ENCODE measurements at places on chromosomes 5 and 9.

DNA sequence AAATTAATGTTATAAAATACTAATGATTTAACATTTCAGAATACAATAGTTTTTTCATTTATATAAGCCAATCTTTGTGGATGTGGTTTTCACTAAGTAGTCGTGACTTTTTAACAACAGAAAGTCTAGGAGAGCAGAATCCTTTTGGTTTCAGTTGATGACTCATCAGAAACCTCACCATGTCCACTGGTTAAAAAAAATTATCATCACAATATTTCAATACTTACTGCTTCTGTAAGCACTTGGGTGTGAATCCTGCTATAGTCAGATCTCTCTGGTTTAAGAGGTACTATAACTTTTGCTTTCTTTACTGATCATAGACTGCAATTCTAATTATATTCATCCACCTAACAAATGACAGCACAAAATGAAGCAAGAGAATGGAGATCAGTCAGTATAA is 77.2 kb downstream of the MRPS30 start:
- peak; percentile 73 for DNase-seq

DNA sequence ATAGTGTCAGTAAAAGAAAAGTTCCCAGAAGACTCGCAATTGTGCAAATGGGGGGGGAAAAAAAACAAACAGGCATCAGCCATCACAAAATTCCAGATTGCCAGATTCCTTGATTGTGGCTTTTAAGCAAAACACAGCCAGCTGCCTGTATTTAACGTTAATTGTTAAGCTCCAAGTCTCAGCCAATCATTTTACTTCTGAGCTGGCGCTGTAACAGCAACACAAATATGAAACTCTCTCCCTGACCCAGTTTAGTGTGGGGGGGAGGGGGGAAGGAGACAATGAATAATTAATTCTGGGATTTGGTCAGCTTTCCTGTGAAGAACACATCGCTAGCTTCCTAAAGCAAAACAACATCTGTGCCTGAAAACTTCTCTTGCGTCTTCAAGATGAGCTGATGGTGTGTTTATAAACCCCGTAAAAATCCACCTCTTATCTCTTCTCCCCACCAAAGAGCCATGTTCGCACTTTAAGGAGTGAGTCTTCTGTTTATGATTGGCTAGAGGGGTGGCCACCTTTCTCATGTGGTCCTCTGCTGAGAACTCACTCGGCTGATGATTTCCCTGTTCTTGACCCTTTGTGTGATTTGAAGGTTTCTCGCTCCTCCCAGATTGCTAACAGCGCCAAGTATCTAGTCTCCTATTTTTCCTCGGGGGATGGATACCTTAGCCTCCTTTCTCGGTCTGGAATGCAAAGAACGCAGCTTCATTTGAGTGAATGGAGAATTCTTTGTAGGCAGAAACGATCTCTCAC is 160.2 kb upstream of the DAPK1 start:
- DNase-seq = peak; percentile 79

DNA sequence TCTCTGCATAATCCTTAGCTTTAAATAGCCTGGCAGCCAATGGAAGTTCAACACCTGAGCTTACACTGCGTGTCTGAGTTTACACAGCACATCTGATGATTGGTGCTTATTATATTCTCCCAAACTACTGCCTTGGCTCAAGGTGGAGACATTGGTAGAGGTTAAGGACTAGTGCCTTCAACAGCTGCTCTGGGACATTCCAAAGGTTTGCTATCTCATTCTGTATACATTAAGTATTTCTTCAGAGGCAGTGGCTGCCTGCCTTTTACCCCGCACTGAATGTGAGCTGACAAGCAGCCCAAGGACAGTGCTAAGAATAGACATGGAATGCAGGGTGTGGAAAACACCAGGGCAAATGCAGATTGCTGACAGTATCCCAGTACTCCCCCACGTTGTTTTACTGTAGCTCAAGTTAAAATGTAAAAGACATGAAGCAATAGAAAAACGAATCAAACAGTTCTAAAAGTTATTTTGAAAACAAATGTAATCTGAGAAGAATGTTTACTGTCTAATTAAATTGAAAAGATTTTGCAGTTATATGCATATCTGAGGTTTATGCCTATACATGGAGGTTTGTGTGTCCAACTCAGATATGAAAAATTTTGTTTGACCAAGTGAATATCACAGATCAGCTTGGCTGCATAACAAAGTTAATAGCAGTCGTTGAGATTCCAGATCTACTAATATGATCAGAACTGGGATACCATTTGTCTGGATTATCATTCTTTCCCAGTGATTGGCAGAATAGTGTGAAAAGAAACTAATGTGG is 1.8 kb downstream of the HSPB3 start:
- peak; percentile 67 for DNase-seq

DNA sequence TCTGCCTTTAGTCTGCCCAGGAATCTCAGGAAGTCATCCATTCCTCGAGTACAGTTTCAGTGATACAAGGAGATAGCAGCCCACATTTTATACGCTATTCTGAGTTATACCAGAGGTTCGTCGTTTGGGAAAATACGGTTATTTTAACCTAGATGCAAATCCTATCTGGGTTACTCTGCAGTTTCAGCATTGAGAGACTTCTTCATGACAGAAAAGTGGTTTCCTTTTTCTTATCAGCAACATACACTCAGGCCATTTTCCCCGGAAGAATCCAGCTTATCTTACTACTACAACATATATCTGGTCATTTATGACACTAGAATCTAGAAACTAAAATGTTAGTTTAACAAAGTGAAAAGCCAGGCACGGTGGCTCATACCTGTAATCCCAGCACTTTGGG is 83.4 kb upstream of the IQGAP2 start:
- DNase-seq = no peak

- no peak for DNase-seq
Observed at GRCh38 chr5:140111011-140111858, 2.7 kb upstream of the PURA start.

GRCh38 chr5:11197726-11198125 is 436.7 kb upstream of the DAP start:
- no peak for DNase-seq
